ENCODE measurements at places on chromosomes 2 and 18. TPM values are rescaled to one million over a fixed set of nuclear protein-coding genes. Genes with fewer than 3 reads are reported as not detected.

- no peaks in the 10 kb centered on the region for H3K27me3 ChIP-seq
- DNase-seq: no peak
- no peaks in the 10 kb centered on the region for H3K4me1 ChIP-seq
- H3K36me3 ChIP-seq: no peaks in the 10 kb centered on the region
Measured at GRCh38 chr2:76283350-76283749, 572.6 kb upstream of the GCFC2 start.

- H3K27me3 ChIP-seq: no peaks in the 10 kb centered on the region
- peaks cover 5% of the 10 kb centered on the region for H3K36me3 ChIP-seq
- no peak overlapping the region for H3K4me3 ChIP-seq
- peak overlapping the region; percentile 11 for H3K27ac ChIP-seq
- H3K4me1 ChIP-seq: peaks cover 25% of the 10 kb centered on the region
- peak; percentile 75 for DNase-seq
Measured at GRCh38 chr2:70083344-70084156, 3.7 kb upstream of the PCBP1 start.

DNA sequence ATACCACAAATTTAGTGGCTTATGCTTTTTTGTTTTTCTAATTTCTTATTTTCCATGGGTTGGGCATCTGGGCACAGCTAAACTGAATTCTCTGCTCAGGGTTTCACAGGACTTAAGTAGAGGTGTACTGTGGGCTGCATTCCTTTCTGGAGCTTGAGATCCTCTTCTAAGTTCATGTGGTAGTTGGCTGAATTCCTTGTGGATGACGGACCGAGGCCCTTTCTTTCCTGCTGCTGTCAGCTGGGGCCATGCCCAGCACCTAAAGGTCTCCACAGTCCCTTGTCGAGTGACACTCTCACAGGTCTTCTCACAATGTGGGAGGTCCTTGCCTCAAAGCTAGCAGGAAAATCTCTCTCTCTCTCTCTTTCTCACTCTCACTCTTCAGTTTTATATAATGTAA lies 433.5 kb upstream of the LRATD1 start:
- no peak overlapping the region for H3K4me3 ChIP-seq
- no peaks in the 10 kb centered on the region for H3K4me1 ChIP-seq
- no peaks in the 10 kb centered on the region for H3K36me3 ChIP-seq
- no peak for DNase-seq
- no peaks in the 10 kb centered on the region for H3K27me3 ChIP-seq

- H3K4me1 ChIP-seq: no peaks in the 10 kb centered on the region
- H3K27ac ChIP-seq: no peak overlapping the region
- H3K4me3 ChIP-seq: no peak overlapping the region
- no peak for DNase-seq
- H3K27me3 ChIP-seq: no peaks in the 10 kb centered on the region
- no peaks in the 10 kb centered on the region for H3K36me3 ChIP-seq
Measured at GRCh38 chr2:16821692-16822091, 156.1 kb upstream of the CYRIA start.

DNA sequence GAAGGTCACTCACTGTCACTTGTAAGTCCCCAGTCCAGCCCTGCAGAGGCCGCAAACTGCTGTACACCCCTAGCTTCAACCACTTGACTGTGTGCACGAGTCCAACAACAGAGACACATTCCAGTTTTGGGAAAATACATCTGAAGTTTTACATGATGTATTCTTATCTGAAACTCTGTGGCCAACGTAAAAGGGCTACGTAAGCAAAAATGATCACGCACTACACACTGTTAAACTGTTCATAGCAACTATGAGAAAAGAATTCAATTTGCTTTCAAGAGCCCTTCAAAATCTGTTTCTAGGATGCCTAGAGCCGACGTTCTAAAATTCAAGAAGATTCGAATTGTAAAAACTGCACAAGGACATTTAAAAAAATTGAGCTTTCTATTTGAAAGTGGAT lies 26.0 kb downstream of the EDAR start:
- no peak for DNase-seq
- H3K36me3 ChIP-seq: no peaks in the 10 kb centered on the region
- H3K27me3 ChIP-seq: peaks cover 73% of the 10 kb centered on the region
- H3K27ac ChIP-seq: no peak overlapping the region

GRCh38 chr18:37138456-37138855 lies 309.5 kb downstream of the KIAA1328 start:
- H3K4me3 ChIP-seq: no peak overlapping the region
- H3K27me3 ChIP-seq: no peaks in the 10 kb centered on the region
- H3K4me1 ChIP-seq: no peaks in the 10 kb centered on the region
- H3K36me3 ChIP-seq: no peaks in the 10 kb centered on the region
- no peak overlapping the region for H3K27ac ChIP-seq
- no peak for DNase-seq

DNA sequence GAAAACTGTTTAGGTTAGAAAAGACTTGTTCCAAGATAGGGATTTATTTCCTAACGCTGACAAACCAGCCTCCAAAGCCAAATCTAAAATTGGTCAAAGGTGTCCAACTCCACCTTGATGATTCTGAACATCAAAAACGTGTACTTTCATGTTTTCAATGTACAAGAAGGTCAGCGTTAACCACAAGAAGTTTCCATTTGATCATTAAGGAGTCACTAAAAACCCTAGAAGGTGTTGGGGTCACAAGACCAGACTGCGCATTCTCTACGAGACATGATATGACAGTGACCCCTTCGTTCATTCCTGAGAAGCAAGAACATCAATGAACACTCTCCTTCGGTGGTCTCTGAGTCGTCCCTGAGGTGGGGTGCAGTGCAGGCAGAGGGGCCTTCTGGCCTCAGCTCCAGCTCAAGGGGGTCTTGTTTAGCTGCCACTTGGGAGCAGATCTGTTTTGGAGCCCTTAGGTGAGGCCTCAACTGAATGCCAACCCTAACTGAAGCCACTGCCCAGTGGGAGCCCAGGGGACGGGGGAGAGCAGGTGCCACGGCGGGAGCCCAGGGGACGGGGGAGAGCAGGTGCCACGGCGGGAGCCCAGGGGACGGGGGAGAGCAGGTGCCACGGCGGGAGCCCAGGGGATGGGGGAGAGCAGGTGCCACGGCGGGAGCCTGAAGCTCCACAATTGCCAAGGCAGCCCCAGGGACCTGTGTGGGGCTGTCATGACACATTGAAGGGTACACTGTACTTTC lies 55.2 kb downstream of the PARD6G start:
- no peaks in the 10 kb centered on the region for H3K27me3 ChIP-seq
- no peaks in the 10 kb centered on the region for H3K36me3 ChIP-seq
- H3K4me3 ChIP-seq: no peak overlapping the region
- no peak for DNase-seq

DNA sequence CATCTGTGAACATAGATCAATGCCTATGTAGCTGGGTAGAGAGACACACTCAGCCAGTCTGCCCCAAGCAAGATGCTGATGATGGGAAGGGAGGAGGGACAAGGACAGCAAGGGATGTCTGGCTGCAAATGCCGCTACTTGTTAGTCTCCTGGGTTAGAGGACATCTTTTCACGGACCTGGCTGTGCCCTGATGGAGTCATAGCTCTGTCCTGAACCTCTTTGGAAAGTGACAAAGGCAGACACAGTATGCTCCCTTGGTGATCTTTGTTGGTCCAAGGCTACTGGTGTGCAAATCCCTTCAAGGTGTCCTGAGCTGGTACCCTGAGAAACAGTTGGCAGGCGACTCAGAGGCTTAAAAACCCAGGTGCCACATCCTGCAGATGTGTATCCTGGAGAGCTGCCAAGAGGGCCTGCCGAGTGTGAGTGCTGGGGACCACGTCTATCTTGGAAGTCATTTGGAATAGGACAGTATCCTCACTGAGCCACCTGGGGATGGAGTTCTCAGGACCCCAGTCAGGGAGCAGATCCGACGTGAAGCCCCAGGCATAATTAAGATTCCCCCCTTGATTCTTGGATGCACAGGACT lies 10.8 kb downstream of the FOSL2 start:
- peaks cover 60% of the 10 kb centered on the region for H3K36me3 ChIP-seq
- H3K27me3 ChIP-seq: no peaks in the 10 kb centered on the region
- no peak overlapping the region for H3K4me3 ChIP-seq
- H3K27ac ChIP-seq: peak overlapping the region; percentile 98
- peaks cover 62% of the 10 kb centered on the region for H3K4me1 ChIP-seq
- no peak for DNase-seq

GRCh38 chr2:234075518-234075915 lies 25.0 kb downstream of the SPP2 start:
- no peak overlapping the region for H3K4me3 ChIP-seq
- H3K4me1 ChIP-seq: no peaks in the 10 kb centered on the region
- no peak overlapping the region for H3K27ac ChIP-seq
- peaks cover 14% of the 10 kb centered on the region for H3K27me3 ChIP-seq
- DNase-seq: no peak
- no peaks in the 10 kb centered on the region for H3K36me3 ChIP-seq

Gene GALNT5
- total RNA-seq: 114 TPM
